ENCODE measurements at places on chromosomes 1 and 21.

- no peak for DNase-seq
These were observed 162.9 kb upstream of the HP1BP3 start for GRCh38 chr1:20949871-20950590.

- no peak for DNase-seq
These were observed 64.1 kb downstream of the LRRN2 start for GRCh38 chr1:204621396-204621795.

- DNase-seq: peak; percentile 69
These were observed 992 bp downstream of the TENT5C start for GRCh38 chr1:117606649-117607430.

DNA sequence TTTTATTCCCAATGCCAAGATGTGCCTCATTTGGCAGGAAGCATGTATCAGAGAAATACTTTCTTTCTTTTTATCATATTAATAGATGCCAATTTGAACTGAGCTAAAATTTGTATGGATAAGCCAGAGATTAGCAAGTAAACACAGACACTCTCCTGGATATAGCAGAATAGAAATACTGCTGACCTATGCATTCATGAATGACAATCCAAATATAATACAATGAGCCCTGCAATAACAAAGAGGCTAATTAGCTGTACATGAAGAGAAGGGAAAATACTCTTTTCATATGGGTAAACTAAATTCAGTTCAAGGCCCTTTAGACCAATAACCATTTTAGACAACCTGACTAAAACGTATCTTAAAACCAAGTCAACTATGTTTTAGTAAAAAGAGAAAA is 388.1 kb upstream of the NR5A2 start:
- DNase-seq: no peak

- DNase-seq: no peak
These were observed 34.5 kb upstream of the ATP2B4 start for GRCh38 chr1:203592156-203592555.

DNA sequence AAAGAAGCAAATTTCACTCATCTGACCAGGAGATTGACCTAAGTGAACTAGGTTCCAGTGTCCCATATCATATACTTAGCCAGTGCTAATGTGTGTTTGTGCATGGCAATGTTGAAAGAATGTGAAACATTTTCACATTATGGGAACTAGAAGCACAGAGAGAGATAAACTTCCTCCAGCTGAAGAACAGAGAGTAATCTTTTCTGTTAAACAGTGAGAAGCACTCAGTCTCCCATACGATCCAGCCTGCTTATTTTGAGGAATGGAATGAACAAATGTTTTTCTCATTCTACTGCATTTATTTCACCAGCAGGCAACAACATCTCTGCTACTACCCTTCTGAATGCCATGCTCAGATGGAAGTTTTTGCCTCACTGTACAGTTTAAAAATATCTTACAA is 170.5 kb downstream of the TTLL7 start:
- no peak for DNase-seq

- DNase-seq: no peak
These were observed 117.1 kb downstream of the NRIP1 start for GRCh38 chr21:14947613-14948160.

DNA sequence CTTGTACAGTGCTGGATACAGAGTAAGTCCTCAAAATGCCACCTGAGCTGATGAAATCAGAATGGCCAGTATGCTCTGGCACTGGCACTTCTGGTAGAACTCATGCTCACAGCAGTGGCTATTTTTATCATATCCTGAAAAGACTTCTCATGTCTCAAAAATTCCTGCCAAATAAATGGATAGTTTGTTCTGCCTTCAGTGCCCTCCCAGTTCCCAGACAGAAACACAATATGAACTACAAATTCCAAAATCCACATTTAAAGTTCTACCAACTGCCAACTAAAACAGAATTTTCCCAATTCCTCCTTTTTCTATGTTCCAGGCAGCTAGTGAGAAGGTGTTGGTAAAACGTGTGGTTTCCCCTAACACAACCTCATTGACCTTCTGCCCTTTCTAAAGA is 51.4 kb upstream of the RGS1 start:
- DNase-seq: no peak

DNA sequence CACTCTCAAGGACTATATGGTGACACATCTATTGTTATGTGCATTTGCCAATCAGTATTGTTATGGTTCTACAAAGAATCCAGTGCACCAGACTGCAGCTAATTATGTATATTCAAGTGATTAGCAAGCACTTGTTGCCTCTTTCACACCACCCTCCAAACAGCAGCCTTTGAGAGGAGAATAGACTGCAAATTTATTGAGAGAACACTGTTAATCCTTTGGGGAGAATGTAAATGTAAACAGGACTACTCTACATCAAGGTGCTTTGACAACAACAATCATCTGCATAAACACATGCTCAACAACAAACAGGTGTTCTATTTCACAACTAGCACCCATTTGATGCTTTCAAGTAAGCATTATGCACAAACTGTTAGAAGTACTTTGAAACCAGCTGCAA is 117.4 kb downstream of the AKT3 start:
- no peak for DNase-seq

- DNase-seq: no peak
These were observed 70.4 kb downstream of the ACTL8 start for GRCh38 chr1:17825273-17826164.

- DNase-seq: no peak
These were observed 44.5 kb downstream of the ELAPOR1 start for GRCh38 chr1:109158433-109158832.

GRCh38 chr1:244322791-244323521 is 128.8 kb downstream of the ADSS2 start:
- no peak for DNase-seq

GRCh38 chr1:30842697-30843354 is 65.7 kb downstream of the SDC3 start:
- DNase-seq: no peak

- no peak for DNase-seq
These were observed 80.8 kb downstream of the STUM start for GRCh38 chr1:226629210-226629895.

GRCh38 chr1:29719253-29719652 is 482.9 kb downstream of the PTPRU start:
- DNase-seq: no peak

DNA sequence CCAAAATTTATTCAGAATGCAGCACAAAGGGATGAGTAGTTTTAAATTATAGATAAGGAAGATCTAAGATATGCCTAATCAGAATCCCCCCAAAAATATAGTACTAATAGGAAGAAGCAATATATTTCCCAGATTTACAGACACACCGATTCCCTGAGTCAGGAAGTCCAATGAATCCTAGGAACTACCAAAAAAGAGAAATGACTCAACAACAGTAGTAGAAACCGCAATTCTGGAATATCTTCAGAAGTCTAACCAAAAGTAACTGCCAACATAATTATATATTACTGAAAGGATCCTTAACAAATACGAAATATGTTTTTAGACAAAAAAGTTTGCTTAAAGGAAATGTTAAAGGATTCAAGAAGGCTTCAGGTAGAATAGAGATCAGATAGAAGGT is 10.3 kb downstream of the AHCTF1 start:
- DNase-seq: no peak

DNA sequence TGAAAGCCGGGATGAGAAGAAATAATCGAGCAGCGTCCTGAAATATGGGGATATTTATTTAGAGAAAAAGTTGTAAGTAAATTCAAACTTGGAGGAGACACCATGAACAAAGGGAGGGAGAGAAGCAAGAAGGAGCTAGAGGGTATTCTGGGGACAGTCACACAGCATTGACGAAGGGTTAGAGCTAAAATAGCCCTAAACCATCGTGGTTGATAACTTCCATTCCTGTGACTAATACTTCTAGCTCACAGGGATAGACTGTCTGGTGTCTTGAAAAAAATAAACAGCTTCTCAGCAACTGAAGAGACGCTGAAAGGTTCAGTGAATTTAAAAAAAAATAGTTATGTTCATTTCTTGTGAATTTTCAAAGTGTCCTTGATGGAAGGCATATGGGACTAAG is 86.7 kb downstream of the LRRC53 start:
- DNase-seq: no peak

GRCh38 chr1:168261390-168261789 is 19.3 kb upstream of the TBX19 start:
- peak; percentile 52 for DNase-seq

DNA sequence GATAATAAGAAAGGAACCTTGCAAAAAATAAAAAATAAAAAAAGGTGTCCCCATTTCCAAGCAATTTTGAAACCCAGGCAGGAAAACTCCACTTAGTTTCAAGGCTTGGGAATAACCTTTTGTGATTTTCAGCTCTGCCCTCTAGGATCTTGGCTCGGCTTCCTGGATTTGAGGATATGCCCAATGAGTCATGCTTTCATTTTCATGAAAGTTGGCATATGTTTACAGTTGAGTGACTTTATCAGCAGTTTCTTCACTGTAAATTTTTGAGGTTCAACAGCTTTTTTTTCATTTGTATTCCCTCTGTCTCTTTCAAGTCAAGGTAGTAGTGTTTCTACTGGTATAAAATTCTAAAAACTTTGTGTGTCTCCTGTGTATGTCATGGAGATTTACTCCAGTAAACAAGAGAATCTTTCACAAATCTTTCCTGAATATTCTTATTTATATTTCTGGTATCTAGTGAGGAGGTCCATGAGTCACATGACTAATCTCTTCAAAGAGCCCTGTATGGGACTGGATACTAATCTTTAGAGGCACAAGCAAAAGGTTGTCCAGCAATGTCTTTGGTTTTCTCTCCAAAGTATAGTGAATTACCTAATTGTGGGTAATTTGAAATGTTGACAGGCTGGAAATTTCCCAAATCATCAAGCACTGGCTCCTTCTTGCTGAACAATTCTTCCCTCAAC is 335.3 kb downstream of the BRINP2 start:
- DNase-seq: no peak

DNA sequence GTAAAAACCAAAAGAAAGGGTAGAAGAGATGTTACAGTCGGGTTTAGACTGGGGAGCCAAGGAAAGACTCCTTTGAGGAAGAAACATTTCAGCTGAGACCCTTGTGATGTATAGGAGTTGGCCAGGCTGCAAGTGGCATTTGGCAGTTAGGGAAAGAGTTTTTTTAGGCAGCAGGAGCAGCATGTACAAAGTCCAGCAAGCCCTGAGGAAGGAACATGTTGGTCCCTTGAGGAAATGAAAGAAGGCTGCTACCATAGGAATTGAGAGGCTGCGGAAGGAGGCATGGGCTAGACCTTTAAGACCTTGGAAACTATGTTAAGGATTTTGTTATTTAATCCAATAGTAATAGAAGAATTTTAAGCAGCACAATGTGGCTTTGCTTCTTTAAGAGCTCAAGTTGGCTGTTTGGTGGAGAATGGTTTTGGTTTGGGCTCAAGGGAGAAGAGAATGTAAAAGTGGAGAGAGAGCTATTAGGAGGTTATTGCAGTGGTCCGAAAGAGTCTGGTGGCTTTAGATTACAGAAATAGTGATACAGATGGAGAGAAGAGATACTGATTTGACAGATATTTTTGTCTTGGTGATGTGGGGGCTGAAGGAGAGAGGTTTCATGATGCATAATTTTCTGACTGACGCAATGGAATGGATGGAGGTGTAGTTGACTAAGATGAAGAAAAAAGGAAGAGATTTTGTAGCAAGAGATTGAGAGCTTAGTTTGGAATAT is 26.6 kb downstream of the SMAP2 start:
- DNase-seq: no peak

DNA sequence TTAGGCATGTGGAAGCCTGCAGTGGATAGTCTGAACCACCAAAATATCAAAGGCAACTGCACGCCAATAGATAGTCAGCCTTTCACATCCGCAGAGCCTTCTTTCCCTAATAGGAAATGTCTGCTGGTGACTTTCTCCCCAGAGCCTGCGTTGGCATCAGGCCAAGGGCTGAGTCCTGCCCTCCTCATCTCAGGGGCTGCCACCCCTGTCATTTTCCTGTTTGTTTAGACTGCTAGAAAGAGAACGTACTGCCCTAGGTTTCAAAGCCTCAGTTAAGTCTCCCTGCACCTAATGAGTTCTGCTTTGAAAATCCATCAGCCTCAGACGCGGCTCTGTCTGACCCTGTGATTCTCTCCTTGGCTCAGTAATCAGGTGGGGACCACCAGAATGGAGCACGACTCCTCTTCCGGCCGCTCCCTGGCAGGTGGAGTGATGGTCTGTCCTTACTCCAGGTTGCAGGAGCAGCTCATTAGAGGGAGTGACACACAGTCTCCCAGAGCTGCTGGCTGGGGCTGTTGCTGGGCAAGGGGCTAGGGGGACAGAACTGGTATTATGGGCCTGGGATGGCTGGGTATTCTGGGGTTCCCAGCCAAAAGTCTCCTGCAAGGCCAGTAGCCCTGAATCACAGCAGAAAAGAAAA is 27.3 kb downstream of the STUM start:
- DNase-seq: no peak

DNA sequence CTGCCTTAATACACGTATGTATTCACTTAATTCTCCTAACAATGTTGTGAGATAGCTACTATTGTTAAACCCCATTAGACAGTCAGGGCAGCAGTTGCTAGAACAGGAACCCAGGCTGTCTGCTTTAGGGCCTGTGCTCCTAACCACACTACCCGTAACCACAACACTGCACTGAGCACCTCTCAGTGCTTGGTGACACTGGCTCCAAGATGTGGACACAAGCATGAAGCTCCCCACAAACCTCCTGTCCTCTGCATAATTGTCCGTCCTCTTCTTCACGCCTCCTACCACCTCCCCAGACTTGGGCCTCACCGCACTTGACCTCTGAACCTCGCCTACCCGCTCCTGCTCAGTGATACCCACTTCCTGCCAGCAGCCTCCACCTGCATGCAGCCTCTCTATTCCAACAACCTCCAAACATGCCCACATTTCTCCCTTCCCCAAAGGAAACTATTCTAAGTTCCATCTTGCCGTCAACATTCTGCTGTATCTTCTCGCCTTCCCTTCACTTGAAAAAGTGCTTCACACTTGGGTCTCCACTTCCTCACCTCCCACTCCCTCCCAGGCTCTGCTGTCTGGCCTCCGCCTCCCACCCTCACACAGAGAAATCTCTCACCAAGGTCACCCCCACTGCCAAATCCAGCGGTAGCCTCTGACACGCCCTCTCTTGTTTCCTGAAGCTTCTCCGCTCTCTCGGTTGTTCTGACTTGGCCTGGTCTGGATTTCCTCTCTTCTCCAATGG is 14.6 kb upstream of the AHDC1 start:
- no peak for DNase-seq

DNA sequence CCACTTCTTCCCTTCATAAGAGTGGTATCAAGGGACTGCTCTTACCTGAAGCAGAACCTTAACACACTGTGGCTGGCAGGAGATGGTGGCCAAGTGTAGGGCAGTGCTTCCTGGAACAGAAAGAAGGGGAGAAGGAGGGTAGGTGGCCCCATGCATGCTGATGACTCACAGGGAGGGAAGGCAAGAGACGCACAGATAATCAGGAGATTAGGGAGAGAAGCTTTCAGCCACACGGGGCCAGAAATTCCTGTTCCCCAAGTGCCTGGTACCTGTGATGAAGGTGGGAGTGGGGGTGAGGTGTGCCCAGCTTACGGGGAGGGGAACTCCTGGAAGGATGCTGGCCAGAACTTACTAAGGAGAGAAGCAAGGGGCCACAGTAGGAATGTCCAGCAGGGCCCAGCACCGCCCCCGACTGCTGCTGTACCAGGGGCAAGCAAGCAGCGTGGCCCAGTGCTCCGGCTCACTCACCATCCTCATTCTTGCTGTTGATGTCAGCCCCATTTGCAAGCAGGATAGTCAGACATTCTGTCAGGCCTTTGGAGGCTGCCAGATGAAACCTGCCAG is 7.7 kb downstream of the ANKRD35 start:
- no peak for DNase-seq

- DNase-seq: no peak
These were observed 72.0 kb downstream of the GDAP2 start for GRCh38 chr1:117857418-117857817.

- DNase-seq: peak; percentile 62
These were observed at the start of gene GLIS1 for GRCh38 chr1:53739109-53739681. Gene GLIS1, minus strand, starts transcription at chr1:53739164. Its CDS starts 1,100 bp downstream, at chr1:53738064.

GRCh38 chr1:36612881-36613280 is 130.2 kb upstream of the CSF3R start:
- DNase-seq: no peak
